Psoas muscle (tissue), 8 donors: ENCODE measurements at places on chromosomes 13 and 19. TPM values are rescaled to one million over a fixed set of nuclear protein-coding genes. Genes with fewer than 3 reads are reported as not detected.

Gene SULT2A1
- not detected for polyA plus RNA-seq

DNA sequence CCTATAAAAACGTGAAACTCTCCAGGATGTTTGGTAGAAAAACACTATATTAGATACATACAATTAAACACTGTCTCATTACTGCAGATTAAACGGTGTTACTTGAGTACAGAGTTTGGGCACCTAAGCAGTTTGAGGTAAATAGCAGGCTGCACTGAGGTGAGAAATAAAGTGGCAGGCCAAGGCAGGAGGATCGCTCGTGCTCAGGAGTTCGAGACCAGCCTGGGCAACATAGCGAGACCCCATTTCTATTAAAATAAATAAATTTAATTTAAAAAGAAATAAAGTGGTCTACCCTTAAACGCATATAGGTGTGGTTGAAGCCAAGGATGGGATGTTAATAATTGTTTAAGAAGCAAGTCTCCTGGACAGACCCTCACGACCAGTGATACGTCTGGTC lies 1.2 kb downstream of the PSPC1 start:
- no peak for DNase-seq

DNA sequence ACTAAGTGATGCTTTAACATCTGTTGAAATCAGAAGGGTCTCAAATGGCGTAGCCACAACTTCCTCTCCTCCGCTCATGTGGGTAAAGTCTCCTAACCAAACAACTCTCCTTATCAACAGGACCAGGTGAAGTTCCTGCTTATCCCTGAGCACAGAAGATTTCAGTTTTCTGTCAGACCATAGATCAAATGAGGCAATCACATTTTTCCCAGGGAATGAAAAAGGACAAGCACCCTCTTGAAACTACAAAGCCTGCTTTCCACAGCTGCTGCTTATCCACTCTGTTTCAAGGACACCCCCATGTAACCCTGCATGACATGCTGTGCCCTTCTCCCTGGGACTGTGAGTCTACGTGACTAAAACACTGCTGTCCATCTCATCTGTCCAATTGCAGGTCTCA lies 788.3 kb upstream of the SLITRK5 start:
- no peak for DNase-seq

DNA sequence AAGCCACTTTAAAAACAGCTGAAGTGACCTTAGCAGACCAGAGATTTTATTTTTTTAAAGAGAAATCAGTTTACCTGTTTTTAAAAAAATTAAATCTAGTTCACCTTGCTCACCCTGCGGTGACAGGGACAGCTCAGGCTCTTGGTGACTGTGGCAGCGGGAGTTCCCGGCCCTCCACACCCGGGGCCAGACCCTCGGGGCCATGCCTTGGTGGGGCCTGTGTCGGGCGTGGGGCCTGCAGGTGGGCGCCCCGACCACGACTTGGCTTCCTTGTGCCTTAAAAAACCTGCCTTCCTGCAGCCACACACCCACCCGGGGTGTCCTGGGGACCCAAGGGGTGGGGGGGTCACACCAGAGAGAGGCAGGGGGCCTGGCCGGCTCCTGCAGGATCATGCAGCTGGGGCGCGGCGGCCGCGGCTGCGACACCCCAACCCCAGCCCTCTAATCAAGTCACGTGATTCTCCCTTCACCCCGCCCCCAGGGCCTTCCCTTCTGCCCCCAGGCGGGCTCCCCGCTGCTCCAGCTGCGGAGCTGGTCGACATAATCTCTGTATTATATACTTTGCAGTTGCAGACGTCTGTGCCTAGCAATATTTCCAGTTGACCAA lies 10.8 kb downstream of the PLPPR3 start:
- no peak for DNase-seq

- DNase-seq, result no peak
Measured at GRCh38 chr13:96925477-96925876, 68.8 kb downstream of the OXGR1 start.
